ENCODE measurements at places on chromosomes 12 and 14.

DNA sequence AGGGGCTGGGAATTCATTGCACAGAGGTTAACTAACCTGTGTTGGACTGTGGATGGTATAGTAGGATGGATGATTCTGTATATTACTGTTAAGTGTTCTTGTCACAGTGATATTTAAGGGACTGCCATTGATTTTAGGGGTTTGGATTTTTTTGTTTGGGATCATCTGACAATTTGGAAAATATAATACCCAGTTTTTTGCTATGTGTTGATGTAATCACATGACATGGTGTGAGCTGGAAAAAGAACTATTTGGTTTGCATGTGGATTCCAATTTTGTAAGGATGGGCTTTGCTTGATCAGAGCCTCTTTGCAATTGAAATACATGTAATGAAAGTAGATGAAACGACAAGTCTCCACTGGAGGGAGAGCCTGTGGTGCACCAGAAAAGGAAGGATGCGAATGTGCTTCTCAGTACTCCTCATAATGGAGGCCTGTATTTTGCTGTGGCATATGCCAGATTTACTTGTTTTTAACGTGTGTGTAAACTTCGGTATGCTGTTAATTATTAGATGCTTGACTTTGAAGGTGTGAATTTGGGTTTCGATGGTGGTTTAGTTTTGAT lies 2.7 kb downstream of the DYRK2 start:
- DNase-seq, result no peak

DNA sequence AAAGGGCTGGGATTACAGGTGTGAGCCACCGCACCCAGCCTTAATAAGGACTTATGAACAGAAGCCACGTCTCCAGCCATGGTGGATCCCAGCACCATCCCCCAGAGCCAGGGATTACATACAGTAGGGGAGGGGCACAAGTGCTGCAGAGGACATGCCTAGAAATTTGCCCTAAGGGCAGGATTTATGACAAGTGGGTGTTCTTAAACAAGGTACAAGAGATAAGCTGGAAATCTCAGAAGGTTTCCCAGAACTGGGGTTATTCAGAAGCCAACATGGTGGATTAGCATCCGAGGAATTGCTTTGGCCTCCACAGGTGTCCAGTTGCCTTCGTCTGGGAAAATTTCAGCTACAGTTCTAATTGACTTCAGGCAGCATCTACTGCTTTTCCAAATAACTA lies 114.4 kb upstream of the EGLN3 start:
- no peak for DNase-seq

DNA sequence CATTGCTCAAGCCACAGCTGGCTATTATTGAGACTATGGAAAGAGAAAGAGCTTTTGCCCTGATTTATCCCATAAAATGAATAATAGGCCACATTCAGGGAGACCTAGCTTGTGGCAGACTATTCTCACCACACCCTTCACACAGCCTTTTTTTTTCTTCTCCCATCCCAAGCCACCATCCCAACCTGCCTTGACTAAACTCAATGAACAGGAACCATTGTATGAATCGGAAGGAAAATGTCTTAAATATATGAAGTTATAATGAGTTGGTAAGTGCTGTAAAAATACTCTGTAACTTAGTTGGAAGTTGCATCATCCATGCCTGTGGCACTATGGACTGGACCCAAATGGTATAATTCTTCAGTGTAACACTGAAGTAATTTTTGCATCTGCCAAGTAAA lies 338.4 kb downstream of the RAD51B start:
- DNase-seq, result no peak

GRCh38 chr12:70724444-70724843 lies 87.2 kb upstream of the PTPRB start:
- no peak for DNase-seq

GRCh38 chr14:61196034-61196433 lies 85.1 kb downstream of the TMEM30B start:
- DNase-seq, result no peak
